GM23248 (cell line): ENCODE measurements at places on chromosomes 11 and 22. TPM values are rescaled to one million over a fixed set of nuclear protein-coding genes. Genes with fewer than 3 reads are reported as not detected.

Gene CHADL
- 0.22 and 1.1 TPM in 2 replicates for total RNA-seq

Gene FXYD6
- total RNA-seq = not detected in 2 replicates

Gene TREH
- total RNA-seq = not detected in 2 replicates

Gene KREMEN1
- 2.7 and 4.4 TPM in 2 replicates for total RNA-seq

Gene VPS26B
- total RNA-seq = 36.9 and 40.3 TPM in 2 replicates

Gene CALCA
- 1.3 TPM in 1 of 2 replicates, not detected in the other for total RNA-seq

Gene B4GALNT4
- 16.5 and 24.7 TPM in 2 replicates for total RNA-seq

Gene TMEM25
- total RNA-seq = 4.2 and 10.6 TPM in 2 replicates

Gene C11orf86
- total RNA-seq = not detected in 2 replicates

Gene RBMXL2
- not detected in 2 replicates for total RNA-seq

Gene TXN2
- 24.0 and 33.1 TPM in 2 replicates for total RNA-seq

Gene DDTL
- not detected in 2 replicates for total RNA-seq

Gene SH3BP1
- 2.4 and 9.9 TPM in 2 replicates for total RNA-seq

Gene GAB4
- not detected in 2 replicates for total RNA-seq

Gene CHST1
- total RNA-seq = not detected in 2 replicates

Gene ZNF70
- 2.5 and 3.3 TPM in 2 replicates for total RNA-seq

Gene BEST1
- 4.7 and 5.1 TPM in 2 replicates for total RNA-seq

Gene OR51M1
- total RNA-seq = not detected in 2 replicates

Gene FAM181B
- total RNA-seq = not detected in 2 replicates

Gene OR8G5
- total RNA-seq = not detected in 2 replicates

Gene OR51E2
- not detected in 2 replicates for total RNA-seq

Gene JAML
- total RNA-seq = not detected in 2 replicates
